ENCODE measurements at places on chromosomes 16 and 17.

DNA sequence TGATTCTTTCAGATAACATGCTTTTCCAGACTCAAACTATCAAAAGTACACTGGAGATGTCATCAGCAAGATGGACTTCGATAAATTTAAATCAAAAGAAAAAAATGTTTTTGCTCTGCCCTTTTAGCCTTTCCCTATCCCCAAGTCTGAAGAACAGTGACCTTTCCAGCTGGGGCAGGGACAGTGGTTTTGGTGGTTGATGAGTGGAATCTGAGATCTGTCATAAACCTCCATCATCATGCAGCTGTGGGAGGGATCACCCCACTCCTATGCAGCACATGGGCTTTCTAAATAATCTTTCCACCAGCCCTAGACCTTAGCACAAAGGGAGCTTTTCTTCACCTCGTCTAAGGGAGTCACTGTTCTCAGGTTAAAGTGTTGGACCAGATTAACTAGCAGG lies 869.5 kb upstream of the SOX9 start:
- DNase-seq: no peak
- no peaks in the 10 kb centered on the region for H3K36me3 ChIP-seq
- no peak overlapping the region for H3K27ac ChIP-seq
- no peaks in the 10 kb centered on the region for H3K4me1 ChIP-seq
- no peak overlapping the region for H3K4me3 ChIP-seq
- peaks cover 2% of the 10 kb centered on the region for H3K27me3 ChIP-seq

- no peak overlapping the region for H3K4me3 ChIP-seq
- no peak for DNase-seq
- no peaks in the 10 kb centered on the region for H3K36me3 ChIP-seq
- H3K27me3 ChIP-seq: no peaks in the 10 kb centered on the region
- H3K4me1 ChIP-seq: no peaks in the 10 kb centered on the region
- no peak overlapping the region for H3K27ac ChIP-seq
Measured at GRCh38 chr17:68356520-68356919, 65.2 kb downstream of the ARSG start.

DNA sequence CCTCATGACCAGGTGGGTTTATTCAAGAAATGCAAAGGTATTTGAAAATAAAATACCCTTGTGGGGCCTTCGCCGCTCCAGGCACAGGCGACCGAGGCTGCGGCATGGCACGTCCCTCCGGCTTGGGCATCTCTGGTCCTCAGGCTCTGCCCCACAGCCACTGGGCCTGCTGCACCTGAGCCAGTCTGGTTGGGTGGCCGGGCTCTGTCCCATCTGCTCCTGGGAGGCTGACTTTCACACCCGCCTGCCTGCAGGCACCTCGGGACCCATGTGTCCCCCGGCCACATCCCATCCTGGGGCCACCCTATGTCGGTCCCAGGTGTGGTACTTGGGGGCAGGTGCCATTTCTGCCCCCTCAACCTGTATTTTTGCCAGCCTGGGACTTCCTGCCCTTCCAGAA lies 20.9 kb downstream of the OSBPL7 start:
- DNase-seq: no peak
- H3K27ac ChIP-seq: no peak overlapping the region
- H3K4me3 ChIP-seq: no peak overlapping the region
- H3K36me3 ChIP-seq: no peaks in the 10 kb centered on the region

DNA sequence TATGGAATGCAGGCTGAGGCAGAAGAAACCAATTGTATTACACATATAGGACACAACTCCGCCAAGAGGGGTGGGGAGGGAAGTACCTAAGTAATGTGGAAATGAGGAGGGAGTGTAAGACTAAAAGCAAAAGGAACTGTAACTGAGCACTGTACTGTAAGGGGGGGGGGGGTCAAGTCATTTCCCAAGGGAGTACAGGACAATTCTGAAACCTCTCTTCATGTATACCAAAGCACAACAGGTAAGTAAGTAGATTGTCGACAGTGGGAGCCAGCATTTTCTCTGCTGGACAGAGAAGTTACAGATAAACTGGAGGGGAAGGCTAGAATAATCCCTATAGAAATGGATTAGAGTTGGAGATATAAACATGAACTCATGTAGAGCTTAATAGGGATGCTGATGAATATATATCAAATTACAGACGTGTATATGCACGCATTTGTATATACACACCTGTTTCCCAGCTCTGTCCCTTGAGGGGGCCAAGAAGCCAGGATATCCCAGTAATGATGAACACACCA lies 6.4 kb downstream of the USP22 start:
- no peak for DNase-seq
- no peaks in the 10 kb centered on the region for H3K27me3 ChIP-seq
- H3K4me1 ChIP-seq: peaks cover 20% of the 10 kb centered on the region
- H3K27ac ChIP-seq: no peak overlapping the region

- no peaks in the 10 kb centered on the region for H3K27me3 ChIP-seq
- H3K4me3 ChIP-seq: no peak overlapping the region
- DNase-seq: no peak
Measured at GRCh38 chr16:82900559-82900958, 273.8 kb downstream of the CDH13 start.

- H3K27ac ChIP-seq: no peak overlapping the region
- DNase-seq: no peak
- H3K27me3 ChIP-seq: no peaks in the 10 kb centered on the region
- no peaks in the 10 kb centered on the region for H3K4me1 ChIP-seq
- H3K36me3 ChIP-seq: no peaks in the 10 kb centered on the region
Measured at GRCh38 chr17:64358261-64358788, 32.3 kb downstream of the PECAM1 start.

DNA sequence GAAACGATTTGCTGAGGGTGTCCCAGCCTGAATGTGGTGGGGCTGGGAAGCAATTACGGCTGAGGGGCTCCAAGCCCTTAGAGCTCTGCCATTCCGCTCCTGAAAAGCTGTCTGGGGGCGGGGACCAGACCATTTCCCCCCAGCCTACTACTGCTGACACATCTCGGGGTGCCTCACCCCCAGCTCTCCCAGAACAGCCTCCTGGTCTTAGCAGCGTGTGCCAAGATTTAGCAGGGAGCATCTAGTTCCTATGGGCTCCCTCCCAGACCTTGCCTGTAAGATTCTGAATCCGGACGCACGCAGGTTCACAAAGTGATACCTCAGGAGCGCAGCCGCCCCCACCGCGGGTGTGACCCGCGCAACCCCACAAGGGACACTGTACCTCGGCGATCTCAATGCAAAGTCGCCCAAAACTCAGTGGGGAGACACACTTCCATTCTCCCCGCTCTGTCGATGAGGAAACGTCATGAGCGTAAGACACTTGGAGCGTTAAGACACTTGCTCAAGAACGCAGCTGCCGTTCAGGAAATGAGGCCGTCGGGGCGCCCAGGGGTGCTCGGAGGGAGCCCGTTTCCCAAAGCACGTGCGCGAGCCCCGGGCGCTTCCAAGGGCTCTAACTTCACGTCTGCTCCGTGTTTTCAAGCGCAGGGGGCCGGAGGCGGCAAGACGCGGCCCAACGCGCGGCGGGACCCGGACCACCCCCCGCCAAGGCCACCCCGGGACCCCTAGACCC lies 629 bp downstream of the GEMIN4 start:
- H3K27ac ChIP-seq: no peak overlapping the region
- no peak for DNase-seq
- H3K27me3 ChIP-seq: no peaks in the 10 kb centered on the region
- H3K36me3 ChIP-seq: peaks cover 10% of the 10 kb centered on the region

GRCh38 chr17:33229499-33229898 lies 63.6 kb downstream of the ASIC2 start:
- H3K36me3 ChIP-seq: no peaks in the 10 kb centered on the region
- H3K27me3 ChIP-seq: no peaks in the 10 kb centered on the region
- H3K4me3 ChIP-seq: no peak overlapping the region
- H3K4me1 ChIP-seq: no peaks in the 10 kb centered on the region

Data from mesendoderm (in vitro differentiated cells).